ENCODE measurements at places on chromosomes 3 and 15.
A peak's percentile ranks its signal among the peaks of the same experiment; 100 is the strongest.

GRCh38 chr15:98948941-98949340, 58.7 kb downstream of the PGPEP1L start:
- no peak for DNase-seq

- no peak for DNase-seq
These were observed 368.4 kb upstream of the IL12A start for GRCh38 chr3:159620281-159620680.

GRCh38 chr3:127770671-127771355, 51.5 kb downstream of the MGLL start:
- no peak for DNase-seq

- no peak for DNase-seq
These were observed 6.9 kb downstream of the LRRC2 start for GRCh38 chr3:46559091-46559704.

GRCh38 chr3:45943207-45943846, at the start of gene CXCR6:
Gene CXCR6 (plus strand): TSS chr3:45943464. CDS start chr3:45946482, 3,018 bp downstream.
- DNase-seq: peak; percentile 40

GRCh38 chr3:88033808-88034207, 25.0 kb downstream of the CGGBP1 start:
- DNase-seq: no peak

DNA sequence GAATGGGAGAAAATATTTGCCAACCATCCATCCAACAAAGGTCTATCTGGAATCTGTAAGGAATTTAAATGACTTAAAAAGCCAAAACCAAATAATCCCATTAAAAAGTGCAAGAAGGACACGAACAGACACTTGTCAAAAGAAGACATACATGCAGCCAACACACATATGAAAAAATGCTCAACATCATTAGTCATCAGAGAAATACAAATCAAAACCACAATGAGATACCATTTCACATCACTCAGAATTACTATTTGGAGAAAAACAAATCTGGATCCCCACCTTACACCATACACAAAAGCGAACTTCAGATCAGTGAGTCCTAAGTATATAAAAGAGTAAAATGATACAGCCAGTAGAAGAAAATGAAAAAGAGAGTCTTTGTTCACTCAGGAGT, 58.6 kb upstream of the MNS1 start:
- DNase-seq: no peak

GRCh38 chr3:52039846-52040245, 16.5 kb downstream of the DUSP7 start:
- DNase-seq: no peak

DNA sequence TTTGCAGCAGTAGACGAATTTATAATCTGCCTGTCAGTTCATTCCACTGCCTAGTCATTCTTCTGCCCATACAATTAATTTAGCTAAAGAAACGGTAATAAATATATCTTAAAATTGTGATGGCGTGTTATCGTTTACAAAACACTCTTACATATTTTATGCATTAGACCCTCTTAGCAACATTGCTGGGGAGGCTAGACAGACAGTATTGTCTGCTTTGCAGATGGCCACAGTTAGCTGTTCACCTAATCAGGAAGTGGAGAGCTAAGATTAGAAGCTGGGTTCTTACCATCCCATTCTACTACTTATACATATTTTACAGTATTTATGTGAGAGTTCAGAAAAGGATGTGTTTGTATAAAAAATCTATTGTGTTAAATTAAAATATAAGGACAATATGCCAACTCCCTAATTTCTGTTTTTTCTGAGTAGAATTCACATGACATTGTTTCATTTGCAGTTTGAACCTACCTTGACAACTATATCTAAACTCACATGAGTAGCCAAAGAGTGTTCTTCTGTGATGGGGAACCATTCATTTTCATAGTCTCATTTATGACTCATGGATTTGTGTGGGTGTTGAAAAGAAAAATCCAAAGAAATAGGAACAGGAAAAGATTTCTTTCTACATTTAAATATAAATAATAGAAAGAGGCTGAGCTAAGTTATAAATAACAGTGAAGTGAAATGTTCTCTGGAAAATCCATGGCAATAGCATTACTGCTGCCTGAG, 41.7 kb upstream of the C3orf80 start:
- no peak for DNase-seq

DNA sequence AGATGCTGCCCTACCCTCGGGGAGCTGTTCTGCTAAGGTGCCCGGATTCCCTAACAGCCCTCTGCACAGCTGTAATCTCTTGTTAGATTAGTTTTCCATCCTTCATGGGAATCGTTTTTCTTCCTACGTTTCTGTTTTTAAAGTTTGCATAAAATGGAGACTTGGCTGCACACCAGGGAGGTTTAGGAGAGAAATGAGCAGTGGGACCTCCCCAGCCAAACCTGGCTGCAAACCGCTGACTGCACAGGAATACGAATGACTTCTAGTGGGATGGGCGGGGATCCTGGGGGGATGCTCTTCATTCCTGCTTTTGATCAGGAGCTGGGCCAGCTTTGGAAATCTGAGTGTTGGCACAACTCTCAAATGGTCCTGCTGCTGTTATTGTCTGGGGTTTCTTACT, 77.5 kb downstream of the THSD4 start:
- DNase-seq: no peak

GRCh38 chr3:37899101-37899707, 37.5 kb downstream of the CTDSPL start:
- no peak for DNase-seq

DNA sequence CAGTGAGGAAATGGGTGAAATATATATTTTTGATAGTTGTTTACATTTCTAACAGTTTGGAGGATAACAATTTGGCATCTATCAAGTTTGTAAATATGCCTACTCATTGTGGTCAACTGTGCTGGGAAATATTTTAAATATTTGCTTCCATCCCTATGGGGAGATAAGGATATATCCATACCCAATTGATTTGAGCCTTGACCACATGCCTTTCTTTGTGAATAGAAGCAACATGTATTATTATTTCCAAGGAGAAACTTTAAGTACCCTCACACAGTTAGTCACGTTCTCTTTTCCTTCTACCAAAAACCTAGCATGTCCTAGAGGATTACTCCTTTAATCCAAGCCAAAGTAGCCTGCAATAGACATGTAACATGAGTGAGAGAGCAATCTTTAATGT, 245.4 kb upstream of the CBLB start:
- DNase-seq: no peak

DNA sequence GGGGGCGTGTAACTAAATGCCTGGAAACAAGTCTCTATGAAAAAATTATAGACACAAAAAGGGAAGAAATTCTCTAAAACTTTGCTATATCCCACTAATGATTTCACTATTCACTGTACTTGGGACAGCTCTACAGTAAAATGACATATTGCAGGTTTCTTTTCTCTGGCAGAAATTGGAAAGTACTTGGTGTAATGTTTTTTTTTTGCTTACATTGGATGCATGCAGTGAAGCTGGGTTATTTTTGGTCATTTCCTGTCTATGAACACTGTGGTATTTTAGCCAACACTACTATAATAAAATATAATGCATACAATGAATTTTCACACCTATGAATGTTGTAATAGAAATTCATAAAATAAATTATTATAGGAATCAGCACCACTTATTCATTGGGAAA, 109.7 kb downstream of the LRRC49 start:
- no peak for DNase-seq

- no peak for DNase-seq
These were observed 246.5 kb downstream of the MYRIP start for GRCh38 chr3:40055956-40056355.

DNA sequence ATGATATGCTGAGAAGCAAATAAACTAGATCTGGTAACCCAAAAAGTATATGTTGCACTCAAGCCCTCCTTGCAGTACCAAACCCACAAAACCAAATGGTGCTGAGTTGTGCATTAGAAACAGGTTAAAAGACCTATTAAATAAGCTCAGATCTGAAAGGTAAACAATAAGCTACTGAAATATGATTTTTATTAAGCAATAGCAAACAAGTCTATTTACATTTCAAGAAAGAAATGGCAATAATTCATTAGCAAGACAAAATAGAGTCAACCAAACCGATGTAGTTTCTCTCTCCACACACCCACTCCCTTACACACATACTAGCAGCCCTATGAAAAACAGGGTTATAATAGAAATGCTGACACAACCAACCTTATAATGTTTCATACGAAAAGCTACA, 760.3 kb downstream of the FHIT start:
- no peak for DNase-seq

- no peak for DNase-seq
These were observed 56.9 kb downstream of the ARRDC4 start for GRCh38 chr15:98017150-98017964.

DNA sequence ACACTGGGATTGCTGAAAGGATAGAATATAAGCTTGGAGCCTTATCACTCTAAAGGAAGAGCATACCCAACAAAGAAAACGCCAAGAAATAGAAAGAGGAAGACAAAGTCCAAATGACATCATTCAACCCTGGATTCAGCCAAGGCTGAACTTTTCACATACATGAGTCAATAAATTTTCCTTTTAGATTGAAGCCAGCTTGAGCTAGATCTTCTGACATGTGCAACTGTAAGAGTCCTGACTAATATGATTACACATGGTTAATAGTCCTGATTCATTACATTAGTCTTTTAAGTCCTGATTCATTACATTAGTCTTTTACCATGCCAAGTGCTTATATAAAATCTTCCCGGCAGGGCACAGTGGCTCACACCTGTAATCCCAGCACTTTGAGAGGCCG, 13.6 kb upstream of the DENND6A start:
- no peak for DNase-seq

DNA sequence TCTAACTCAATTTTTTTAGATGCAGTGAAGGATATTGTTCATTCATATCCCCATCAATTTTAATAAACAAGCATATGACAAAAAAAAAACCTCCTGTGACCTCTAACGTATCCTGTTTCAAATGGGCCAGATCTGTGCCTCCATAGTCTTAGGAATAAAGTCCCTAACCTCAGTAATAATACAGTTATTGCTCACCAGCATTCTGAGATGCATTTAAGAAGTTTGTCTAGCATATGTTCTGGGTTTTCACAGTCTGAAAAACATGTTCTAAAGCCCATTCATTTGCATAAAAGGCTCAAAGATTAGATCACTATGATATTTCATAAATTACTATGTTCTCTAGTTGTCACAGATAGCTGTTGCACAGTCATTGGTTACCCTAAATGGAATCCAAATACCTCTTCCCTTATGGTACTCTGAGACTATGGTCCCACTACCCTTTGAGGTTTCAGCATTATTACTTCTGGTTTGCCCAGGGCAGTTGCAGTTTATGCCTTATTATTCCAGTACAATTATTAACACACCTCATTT, 190.1 kb downstream of the ZIC4 start:
- DNase-seq: no peak

DNA sequence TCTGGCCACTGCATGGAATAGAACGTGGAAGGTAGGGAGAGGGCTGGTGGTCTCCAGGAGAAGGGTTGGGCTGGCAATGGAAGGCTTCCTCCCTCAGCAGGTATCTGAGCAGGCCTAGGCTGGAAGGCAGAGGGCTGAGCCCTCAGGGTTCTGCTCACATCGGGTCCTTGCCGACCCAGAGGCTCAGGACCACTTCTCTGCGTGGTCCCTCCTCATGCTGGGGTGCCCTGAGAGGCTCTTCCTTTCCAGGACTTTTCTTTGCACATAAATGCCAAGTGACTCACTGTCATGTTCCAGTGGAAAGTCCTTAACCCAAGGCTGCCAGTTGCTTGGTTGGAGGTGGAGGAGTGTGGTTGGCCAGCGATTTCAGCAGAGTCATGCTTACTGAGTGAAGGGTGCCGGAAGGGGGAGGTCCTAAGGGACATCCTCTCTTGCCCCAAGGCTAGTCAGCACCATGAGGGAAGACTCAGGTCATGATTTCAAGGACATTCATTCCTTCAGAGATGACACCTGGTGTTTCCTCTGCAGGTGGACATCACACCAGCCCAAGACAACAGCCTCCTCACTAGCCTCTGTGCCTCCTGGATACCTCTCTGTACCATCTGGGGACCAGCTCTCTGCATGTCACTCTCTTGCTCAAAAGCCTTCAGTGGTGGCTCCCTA, 8.2 kb downstream of the SLC6A6 start:
- no peak for DNase-seq

DNA sequence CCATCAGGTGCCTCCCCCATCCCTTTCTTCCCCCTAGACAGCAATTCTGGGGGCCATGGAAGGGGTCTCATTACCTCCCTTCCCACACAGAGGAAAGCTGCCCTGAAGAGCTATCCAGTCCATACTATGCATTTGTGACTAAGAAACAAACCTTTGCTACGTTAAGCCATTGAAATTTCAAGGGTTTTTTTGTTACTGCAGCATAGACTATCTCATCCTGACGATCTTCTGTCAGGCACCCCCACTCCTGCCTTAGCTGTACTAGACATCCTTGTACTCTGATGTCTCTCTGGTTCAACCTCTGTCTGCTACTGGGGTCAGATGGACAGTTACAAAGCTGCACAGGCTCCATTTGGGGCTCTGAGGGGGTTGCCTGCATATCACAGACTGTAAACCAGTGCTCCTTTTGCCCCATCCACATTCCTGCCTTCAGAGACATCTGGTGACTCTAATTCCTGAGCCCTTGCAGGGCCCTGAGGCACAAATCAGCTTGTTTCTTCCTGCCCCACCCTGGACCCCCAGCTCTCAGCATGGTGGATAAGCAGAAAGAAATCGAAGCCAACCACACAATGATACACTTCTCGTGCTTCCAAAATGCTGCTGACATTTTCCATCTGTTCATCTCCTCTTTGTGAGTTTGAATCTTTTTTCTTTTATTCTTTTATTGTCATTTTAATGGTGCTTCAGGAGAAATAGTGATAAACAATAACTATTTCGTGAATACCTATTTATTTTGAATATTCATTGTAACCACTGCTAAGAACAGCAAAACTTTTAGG, 21.6 kb upstream of the NSMCE3 start:
- DNase-seq: no peak

DNA sequence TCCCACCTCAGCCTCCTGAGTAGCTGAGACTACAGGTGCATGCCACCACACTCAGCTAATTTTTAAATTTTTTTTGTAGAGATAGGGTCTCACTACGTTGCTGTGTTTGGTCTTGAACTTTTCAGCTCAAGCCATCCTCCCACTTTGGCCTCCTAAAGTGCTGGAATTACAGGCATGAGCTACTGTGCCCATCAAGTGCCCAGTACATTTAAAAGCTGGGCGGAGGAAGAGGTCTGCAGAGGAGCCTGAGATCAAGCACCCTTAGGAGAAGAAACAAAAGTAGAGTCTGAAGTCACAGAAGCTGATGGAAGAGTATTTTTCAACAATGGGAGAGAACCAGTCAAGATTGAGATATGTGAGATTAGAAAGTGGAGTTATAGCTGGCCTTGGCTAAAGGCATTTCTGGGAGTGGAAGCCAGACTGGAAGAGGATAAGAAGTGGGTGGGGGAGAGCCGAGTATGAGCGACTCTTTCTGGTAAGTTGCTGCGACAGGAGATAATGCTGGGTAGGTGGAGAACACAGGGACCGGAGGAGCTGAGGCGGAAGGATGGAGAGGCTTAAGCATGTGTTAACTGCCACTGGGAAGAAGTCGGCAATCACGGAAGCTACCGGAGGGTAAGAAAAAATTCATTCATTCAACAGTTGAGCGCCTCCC, 782 bp upstream of the IREB2 start:
- DNase-seq: no peak
